ENCODE measurements at places on chromosomes 12 and 14. TPM values are rescaled to one million over a fixed set of nuclear protein-coding genes. Genes with fewer than 3 reads are reported as not detected.

GRCh38 chr14:89564989-89565388 lies 148.0 kb upstream of the FOXN3 start:
- no peak for DNase-seq
- no peak overlapping the region for H3K4me3 ChIP-seq
- H3K36me3 ChIP-seq = no peaks in the 10 kb centered on the region
- H3K27me3 ChIP-seq = no peaks in the 10 kb centered on the region
- peak overlapping the region; percentile 22 for H3K27ac ChIP-seq

The ACOT6 gene
- total RNA-seq = not detected

- DNase-seq = no peak
- H3K27ac ChIP-seq = no peak overlapping the region
- H3K36me3 ChIP-seq = no peaks in the 10 kb centered on the region
- H3K4me1 ChIP-seq = no peaks in the 10 kb centered on the region
- H3K27me3 ChIP-seq = no peaks in the 10 kb centered on the region
Observed at GRCh38 chr14:37480446-37481290, 114.4 kb downstream of the FOXA1 start.

GRCh38 chr14:32826404-32827082 lies 112.1 kb upstream of the NPAS3 start:
- peak overlapping the region; percentile 50 for H3K27ac ChIP-seq
- no peaks in the 10 kb centered on the region for H3K4me1 ChIP-seq
- H3K4me3 ChIP-seq = no peak overlapping the region

GRCh38 chr14:70152704-70153103 lies 36.0 kb downstream of the SLC8A3 start:
- no peak overlapping the region for H3K27ac ChIP-seq
- no peaks in the 10 kb centered on the region for H3K4me1 ChIP-seq
- H3K4me3 ChIP-seq = no peak overlapping the region

GRCh38 chr14:55303691-55304145 lies 32.5 kb downstream of the FBXO34 start:
- H3K27ac ChIP-seq = peak overlapping the region; percentile 83
- H3K27me3 ChIP-seq = no peaks in the 10 kb centered on the region
- no peak for DNase-seq
- H3K4me3 ChIP-seq = no peak overlapping the region
- no peaks in the 10 kb centered on the region for H3K36me3 ChIP-seq

DNA sequence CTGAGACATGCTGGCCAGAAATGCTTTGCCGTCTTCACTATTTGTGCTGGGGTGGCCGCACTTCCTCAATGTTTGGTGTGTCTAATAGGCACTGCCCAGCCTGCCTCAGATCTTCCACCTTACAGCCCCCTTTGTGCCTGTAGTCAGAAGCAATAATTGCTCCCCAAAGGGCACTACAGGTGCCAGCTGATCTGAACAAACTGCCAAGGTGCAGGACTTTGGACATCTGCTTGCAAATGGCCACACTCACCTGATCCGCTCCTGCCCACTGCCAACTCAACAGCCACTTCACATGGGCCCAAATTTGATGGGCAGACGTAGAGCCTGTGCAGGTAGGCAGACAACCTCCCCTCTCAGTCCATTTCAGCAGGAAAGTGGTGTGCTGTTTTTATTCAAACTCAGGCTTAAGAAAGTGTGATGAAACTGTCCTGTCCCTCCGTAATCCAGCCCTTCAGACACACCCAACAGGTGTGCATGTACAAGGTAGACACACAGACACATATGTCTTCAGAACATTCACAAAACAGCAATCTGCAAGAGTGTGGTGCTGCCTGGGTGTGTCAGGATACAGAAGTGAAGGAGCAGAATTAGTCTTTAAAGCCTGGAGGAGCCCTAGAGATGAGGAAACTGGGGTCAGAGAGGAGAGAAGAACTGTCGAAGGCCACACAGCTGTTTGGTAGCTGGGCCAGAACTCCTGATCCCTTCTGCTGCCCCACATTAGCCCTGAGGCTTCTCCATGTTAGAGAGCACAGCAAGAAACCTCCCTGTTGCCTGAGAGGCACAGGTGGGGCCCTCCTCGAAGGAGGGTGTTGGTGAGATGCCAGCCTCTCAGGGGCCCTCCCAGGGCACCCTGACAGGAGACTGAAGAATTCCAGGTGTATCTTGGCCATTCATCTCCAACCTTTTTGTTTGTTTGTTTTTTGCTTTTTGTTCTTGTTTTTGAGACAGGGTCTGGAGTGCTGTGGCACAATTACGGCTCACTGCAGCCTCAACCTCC lies 4.4 kb upstream of the KRT75 start:
- H3K27ac ChIP-seq = no peak overlapping the region
- H3K4me3 ChIP-seq = no peak overlapping the region

DNA sequence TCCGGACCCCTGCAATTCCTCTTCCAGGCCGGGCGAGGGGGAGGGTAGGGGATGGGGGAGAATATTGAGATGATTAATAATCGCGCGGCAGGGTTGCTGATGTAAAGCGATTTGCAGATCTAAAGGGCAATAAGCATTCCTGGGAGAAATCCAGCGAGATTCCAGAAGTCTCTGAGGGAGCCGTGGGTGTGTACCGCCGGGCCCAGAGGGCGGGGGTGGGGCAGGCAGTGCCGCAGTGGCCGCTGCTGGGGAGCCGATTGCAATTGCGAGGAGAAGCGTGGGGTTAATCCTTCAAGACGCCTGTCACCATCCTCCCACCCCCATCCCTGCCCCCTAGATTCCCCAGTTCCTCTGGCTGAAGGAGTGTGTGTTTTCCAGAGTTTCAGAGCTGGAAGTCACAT lies 16.4 kb downstream of the FOS start:
- H3K4me3 ChIP-seq = peak overlapping the region; percentile 65
- peak; percentile 82 for DNase-seq
- peaks cover 29% of the 10 kb centered on the region for H3K4me1 ChIP-seq
- H3K27me3 ChIP-seq = no peaks in the 10 kb centered on the region

DNA sequence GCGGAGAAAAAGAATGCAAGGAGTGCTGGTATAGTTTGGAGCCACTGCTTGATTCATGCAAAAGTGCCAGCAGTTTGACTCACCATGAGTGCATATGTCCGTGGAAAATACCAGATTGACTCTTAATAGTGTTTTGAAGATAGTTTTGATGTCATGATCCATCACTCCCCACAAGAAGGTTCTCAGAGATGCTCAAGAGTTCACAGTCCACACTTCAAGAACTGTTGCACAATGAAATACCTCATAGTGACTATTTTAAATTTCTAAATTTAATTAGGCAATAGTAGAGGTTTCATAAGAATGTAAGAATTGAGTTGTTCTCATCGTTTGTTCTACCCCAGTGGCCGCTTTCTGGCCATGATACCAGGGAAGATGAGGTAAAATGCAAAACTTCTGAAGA lies 286.6 kb upstream of the RGS6 start:
- DNase-seq = no peak
- H3K4me3 ChIP-seq = no peak overlapping the region
- H3K4me1 ChIP-seq = no peaks in the 10 kb centered on the region
- H3K27ac ChIP-seq = no peak overlapping the region
- H3K36me3 ChIP-seq = no peaks in the 10 kb centered on the region

DNA sequence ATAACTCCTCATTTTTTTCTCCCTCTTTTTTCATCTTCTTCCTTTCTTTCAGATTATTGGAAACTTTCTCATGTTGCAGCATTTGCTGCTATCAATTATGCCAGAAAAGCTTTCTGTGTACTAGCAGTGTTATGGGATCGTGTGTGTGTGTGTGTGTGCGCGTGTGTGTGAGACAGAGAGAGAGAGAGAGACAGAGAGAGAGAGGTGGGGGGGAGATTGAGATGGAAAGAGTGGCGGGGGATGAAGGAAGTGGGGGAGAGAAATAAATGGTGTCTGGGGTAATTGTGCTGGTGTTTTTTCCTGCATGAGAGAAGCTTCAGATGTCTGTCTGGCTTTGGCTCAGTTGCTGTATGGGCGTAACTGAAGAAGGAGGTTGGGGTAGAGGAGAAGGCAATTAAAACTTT lies 268.9 kb downstream of the RAD51B start:
- no peak overlapping the region for H3K4me3 ChIP-seq
- no peaks in the 10 kb centered on the region for H3K4me1 ChIP-seq
- DNase-seq = no peak
- H3K27ac ChIP-seq = no peak overlapping the region
- H3K27me3 ChIP-seq = no peaks in the 10 kb centered on the region

GRCh38 chr12:9327320-9327719 lies 119.1 kb upstream of the PZP start:
- no peaks in the 10 kb centered on the region for H3K36me3 ChIP-seq
- H3K27ac ChIP-seq = no peak overlapping the region
- no peaks in the 10 kb centered on the region for H3K27me3 ChIP-seq
- DNase-seq = no peak
- no peak overlapping the region for H3K4me3 ChIP-seq

The MYF6 gene
- 0.28 TPM for total RNA-seq

The LBHD2 gene
- total RNA-seq = not detected

GRCh38 chr12:12896260-12896659 lies 4.9 kb downstream of the GPRC5A start:
- no peaks in the 10 kb centered on the region for H3K36me3 ChIP-seq
- no peak overlapping the region for H3K4me3 ChIP-seq
- no peak overlapping the region for H3K27ac ChIP-seq
- H3K4me1 ChIP-seq = peaks cover 7% of the 10 kb centered on the region
- no peak for DNase-seq

The SLC6A13 gene
- 2.1 TPM for total RNA-seq

DNA sequence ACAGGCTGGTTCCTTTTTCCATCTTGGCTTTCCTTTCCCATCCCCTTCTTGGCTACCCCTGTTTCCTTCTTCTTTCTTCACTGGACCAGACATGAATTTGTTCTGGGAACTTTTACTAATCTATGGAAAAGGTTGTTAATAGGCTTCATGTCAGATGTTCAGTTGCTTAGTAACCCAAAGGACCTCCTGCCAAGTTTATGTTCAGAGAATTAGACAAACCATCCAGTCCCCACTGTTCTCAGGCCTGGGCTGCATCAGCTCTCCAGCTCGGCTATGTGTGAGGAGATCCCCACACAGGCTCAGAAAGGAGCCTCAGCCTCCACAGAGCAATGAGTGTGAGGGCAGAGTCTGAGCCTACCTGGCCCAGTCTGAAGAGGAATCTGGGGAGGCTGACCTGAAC lies 78.0 kb downstream of the AKAP6 start:
- peak overlapping the region; percentile 21 for H3K27ac ChIP-seq
- H3K36me3 ChIP-seq = no peaks in the 10 kb centered on the region
- DNase-seq = no peak
- H3K4me3 ChIP-seq = no peak overlapping the region
- no peaks in the 10 kb centered on the region for H3K27me3 ChIP-seq

The TAMALIN gene
- total RNA-seq = 23.2 TPM

GRCh38 chr14:70415788-70416187 lies 1.1 kb downstream of the SYNJ2BP start:
- H3K4me1 ChIP-seq = no peaks in the 10 kb centered on the region
- no peaks in the 10 kb centered on the region for H3K27me3 ChIP-seq
- H3K36me3 ChIP-seq = no peaks in the 10 kb centered on the region
- DNase-seq = no peak

The NACA gene
- 529 TPM for total RNA-seq

GRCh38 chr14:52020866-52021717 lies 31.7 kb downstream of the RTRAF start:
- H3K4me3 ChIP-seq = no peak overlapping the region
- H3K4me1 ChIP-seq = no peaks in the 10 kb centered on the region
- no peak for DNase-seq

The MRPL52 gene
- total RNA-seq = 59.4 TPM

- no peaks in the 10 kb centered on the region for H3K36me3 ChIP-seq
- no peaks in the 10 kb centered on the region for H3K4me1 ChIP-seq
- no peak overlapping the region for H3K27ac ChIP-seq
- H3K27me3 ChIP-seq = no peaks in the 10 kb centered on the region
- no peak overlapping the region for H3K4me3 ChIP-seq
- no peak for DNase-seq
Observed at GRCh38 chr12:92619730-92620684, 82.8 kb upstream of the PLEKHG7 start.

DNA sequence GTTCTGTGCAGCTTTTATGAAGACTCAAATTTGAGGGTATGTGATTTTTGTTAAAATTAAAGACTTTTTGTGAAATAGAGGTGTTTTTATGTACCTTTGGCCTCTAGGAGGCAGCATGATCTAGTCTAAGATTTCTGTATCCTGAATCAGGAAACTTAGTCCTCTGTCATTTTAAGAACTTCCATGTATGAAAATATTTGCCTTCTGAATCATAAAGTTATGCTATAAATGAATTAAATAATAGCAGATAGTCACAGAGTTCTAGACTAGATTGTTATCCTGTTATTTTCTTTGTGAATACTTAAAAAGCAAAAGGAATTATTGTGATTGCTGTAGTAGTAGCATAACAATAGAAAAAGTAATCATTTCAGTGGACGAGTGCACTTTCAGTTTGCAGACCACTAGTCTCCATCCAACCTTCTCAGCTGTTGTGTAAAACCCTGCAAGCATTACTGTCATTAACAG lies 56.3 kb downstream of the FGD4 start:
- H3K27ac ChIP-seq = peak overlapping the region; percentile 57
- no peaks in the 10 kb centered on the region for H3K36me3 ChIP-seq
- H3K4me3 ChIP-seq = peak overlapping the region; percentile 6

The BCDIN3D gene
- total RNA-seq = 2.0 TPM

GRCh38 chr14:58871573-58871972 lies 233.8 kb downstream of the DACT1 start:
- H3K36me3 ChIP-seq = no peaks in the 10 kb centered on the region
- H3K27ac ChIP-seq = no peak overlapping the region
- no peak overlapping the region for H3K4me3 ChIP-seq

DNA sequence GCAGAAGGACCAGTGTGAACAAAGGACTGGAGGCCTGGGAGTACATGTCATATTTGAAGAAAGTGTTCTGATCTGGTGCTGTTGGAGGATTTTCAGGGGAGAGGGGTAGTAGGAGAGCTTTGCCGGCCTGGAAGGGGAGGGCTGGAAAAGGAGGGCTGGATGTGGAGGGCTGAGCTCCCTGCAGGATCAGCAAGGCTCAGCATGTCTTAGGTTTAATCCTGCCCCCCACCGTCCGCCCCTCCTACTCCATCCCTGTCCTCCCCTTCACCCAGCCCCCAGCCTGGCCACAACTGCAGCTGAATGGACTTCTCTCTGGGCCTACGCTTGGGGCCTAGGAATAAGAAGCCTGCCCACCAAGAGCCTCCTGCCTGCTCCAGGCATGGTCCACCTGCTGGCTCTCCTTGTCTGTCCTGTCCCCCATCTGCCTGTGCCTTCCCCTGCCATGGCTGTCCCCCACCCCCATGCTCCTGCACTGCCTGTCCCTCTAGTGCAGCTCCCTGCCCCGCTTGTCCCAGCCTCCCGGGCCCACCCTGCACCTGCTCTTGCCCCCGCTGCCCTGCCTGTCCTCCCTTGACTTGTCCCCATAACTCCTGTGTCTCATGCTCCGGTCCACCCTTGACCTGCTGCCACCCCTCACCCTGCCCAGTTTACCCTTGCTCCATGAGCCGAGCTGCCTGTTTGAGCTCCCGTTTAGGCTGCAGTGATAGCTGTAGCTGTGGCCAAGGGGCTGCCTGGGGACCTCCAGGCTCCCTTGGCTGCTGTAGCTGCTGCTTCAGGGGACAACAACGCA lies 9.8 kb upstream of the RARG start:
- H3K27me3 ChIP-seq = no peaks in the 10 kb centered on the region
- H3K4me1 ChIP-seq = no peaks in the 10 kb centered on the region

The RD3L gene
- 25.2 TPM for total RNA-seq

- no peak overlapping the region for H3K4me3 ChIP-seq
- no peaks in the 10 kb centered on the region for H3K36me3 ChIP-seq
- H3K27me3 ChIP-seq = no peaks in the 10 kb centered on the region
- no peak overlapping the region for H3K27ac ChIP-seq
Observed at GRCh38 chr14:104576232-104576969, 3.2 kb upstream of the C14orf180 start.

The EXOC5 gene
- 37.8 TPM for total RNA-seq
